ENCODE measurements at places on chromosomes 7 and 10.
A peak's percentile ranks its signal among the peaks of the same experiment; 100 is the strongest.

DNA sequence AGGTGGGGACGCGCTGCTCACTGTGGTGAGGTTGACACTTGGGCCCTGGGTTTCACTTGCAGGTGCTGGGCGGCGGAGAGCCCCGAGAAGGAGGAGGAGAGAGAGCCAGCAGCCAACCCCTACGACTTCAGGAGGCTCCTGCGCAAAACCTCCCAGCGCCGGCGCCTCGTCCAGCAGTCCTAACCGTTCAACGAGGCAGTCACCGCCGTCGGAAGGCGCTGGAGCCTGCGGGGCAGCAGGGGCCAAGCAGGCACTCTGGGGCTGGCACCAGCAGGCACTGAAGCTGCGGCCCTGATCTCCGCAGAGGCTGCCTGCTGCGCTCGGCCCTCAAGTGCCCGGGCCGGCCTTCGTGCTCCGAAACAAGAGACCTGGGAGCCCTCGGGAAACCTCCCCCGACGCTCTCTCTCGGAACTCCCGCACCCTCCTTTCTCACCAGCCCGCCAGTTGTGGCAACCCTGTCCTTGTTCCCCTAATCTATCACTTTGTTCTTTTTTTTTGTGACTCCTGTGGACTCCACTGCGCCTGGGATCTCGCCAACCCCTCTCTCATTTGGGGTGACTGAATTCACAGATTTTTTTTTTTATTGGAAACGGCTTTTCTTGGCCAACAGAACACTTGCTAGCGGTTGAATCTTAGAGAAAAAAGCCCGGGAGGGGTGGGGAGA lies 4.7 kb upstream of the GAD2 start:
- no peak for DNase-seq

DNA sequence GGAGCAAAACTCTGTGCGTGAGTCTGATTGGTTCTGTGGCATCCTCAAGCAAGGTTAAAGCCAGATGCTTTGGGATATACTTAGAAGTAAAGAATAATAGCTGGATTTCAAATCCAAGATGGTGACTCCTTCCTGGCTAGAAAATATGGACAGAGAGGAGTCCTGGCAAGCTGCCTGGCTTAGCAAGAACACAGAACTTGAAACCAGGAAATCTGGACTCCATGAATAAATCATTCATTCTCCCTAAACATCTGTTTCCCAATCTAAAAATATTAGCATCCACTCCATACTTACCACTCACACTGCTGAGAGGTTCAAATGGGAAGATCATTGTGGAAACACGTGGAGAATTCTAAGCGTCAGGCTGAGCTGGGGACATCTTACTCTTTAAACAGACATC lies 1074.1 kb upstream of the AUTS2 start:
- no peak for DNase-seq

DNA sequence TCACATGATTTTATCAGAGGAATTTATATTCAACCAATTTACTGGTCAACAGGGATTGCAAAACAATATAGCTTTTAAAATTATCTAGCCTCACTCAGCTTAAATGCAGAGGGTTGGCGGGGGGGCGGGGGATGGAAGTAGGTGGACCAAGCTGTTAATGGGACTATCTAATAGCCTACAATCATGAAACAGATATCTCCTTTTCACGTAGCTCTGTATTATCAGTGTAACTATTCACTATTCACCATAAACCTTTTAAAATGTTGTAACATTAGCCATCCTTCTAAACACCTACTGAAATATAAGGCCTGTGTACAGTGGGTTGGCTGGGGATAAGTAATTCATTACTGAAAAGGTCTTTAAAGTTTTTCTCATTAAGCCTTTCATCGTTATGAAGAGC lies 56.2 kb downstream of the MINDY3 start:
- DNase-seq, result no peak

- DNase-seq, result peak; percentile 12
These were observed 13.1 kb downstream of the PHTF2 start for GRCh38 chr7:77811516-77812289.

DNA sequence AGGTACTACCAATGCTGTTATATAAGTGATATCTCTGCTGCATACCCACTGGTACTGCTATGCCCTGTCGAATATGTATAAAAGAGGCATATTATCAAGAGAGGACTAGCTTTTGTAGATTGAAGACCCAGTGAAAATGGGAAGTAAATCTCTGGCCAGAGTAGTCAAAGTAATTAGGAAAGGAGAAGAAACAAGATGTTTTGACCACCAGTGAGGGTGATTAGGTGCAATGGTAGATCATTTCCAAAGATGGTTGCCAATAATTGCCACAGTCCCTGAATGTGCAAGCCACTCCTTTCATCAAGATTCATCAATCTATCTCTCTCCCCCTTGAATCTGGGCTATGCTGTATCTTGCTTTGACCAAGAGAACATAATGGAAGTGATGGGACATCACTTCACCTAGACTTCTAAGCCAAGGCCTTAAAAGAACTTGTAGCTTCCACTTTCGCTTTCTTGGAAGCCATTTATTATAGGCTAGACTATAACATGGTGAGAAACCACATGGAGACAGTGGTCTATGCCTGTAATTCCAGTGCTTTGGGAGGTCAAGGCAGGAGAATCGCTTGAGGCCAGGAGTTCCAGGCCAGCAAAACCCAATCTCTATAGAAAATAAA lies 52.6 kb upstream of the ST8SIA6 start:
- DNase-seq, result no peak

- DNase-seq, result peak; percentile 52
These were observed 4.4 kb downstream of the SEMA3A start for GRCh38 chr7:84190016-84190705.

- DNase-seq, result no peak
These were observed 153.7 kb downstream of the PLXNA4 start for GRCh38 chr7:132422502-132423111.

GRCh38 chr7:130303127-130303526 lies 10.2 kb downstream of the CPA4 start:
- DNase-seq, result no peak

- peak; percentile 76 for DNase-seq
These were observed 35.8 kb downstream of the CRCP start for GRCh38 chr7:66150471-66150870.

DNA sequence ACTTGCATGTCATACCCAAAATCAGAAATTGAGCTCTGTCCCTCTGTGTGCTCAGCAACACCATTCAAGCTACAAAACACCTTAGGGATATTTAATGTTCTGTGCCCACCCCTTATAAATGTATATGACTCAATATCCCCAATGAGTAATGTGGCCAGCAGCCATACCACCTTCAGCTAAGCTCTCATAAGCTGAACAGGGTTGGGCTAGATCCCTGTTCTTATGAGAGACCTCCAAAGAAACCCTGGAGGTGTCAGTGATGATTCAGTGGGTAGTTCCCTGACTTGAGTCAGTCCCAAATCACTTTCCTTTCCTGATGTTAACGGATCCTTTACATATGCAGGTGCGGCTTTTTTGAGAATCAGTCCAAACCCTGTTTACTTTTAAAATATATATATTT lies 253.8 kb downstream of the CREB5 start:
- DNase-seq, result peak; percentile 69

- DNase-seq, result peak; percentile 31
These were observed 92.8 kb downstream of the CHN2 start for GRCh38 chr7:29287366-29287765.

DNA sequence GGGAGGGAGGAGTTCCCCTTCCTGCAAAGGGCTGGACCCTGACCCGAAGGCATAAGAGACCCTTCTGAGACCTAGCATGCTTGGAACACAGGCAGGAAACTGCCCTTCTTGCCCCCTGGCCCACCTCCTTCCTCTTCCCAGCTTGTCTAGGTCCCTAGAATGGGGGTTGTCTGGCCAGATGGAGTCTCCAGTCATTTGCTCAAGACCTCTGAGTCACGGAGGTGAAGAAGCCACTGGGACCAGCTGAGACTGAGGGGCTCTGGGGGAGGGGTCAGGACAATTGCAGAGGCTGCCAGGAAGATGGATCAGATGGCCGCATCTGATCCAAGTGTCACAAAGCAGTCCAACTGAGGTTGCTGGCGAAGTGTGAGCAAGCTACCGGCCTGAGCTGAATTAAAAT lies 46.2 kb downstream of the COL13A1 start:
- DNase-seq, result peak; percentile 38

- no peak for DNase-seq
These were observed 17.9 kb downstream of the ZC3HAV1 start for GRCh38 chr7:139091677-139091996.

DNA sequence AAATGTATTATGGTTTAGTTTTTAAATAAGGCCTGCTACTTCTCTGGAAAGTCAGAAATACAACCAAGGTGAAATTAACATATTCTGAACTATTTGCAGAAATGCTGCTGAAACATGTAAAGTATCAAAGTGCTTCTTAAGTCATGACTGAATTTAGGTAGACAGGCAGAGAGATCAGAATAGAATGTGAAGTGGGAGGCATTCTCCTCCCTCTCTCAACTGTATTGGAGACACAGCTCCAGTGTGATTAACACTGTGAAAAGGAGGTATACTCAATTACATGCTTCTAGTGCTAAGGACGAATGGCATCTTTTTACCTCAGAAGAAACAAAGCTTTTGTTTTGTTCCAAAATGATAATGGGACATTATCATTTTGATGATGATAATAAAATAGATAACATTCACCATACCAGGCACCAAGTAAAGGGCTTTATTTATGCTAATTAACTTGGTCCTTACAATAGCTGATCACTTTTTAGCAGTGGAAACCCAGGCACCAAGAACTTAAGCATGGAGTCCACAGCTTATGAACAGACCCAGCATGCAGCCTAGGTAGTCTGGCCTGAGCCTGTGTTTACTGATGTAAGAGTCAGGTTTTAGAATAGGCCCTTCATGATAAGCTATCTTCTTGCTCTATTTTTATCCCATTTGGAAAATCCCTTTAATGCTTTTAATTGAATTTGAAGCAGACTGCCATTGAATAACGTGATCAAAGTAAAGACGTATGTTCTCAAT lies 26.0 kb downstream of the PPP1R9A start:
- no peak for DNase-seq

GRCh38 chr7:118072893-118073674 lies 110.9 kb upstream of the LSM8 start:
- DNase-seq, result no peak

- DNase-seq, result no peak
These were observed 85.5 kb downstream of the TAF3 start for GRCh38 chr10:7903851-7904250.

GRCh38 chr7:120402079-120402767 lies 129.2 kb downstream of the KCND2 start:
- DNase-seq, result peak; percentile 0

- DNase-seq, result no peak
These were observed 268.6 kb upstream of the TCERG1L start for GRCh38 chr10:131580076-131580652.
